HFFc6 (cell line): ENCODE measurements at places on chromosomes 16 and 17.

DNA sequence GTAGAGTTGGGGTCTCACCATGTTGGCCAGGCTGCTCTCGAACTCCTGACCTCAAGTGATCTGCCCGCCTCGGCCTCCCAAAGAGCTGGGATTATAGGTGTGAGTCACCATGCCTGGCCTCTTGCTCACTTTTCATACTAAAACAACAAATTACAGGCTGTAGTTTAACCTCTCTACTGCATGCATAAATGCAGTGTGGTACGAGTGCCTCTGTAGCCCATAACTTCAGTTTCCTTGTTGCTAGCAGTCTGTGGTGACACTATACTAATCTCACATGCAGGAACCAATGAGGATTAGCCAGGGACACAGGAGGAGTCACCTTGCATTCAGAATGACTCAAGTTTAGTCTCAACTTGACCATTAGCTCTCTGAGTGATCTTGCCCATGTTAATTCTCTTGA lies 20.1 kb downstream of the HMOX2 start:
- 0 out of 2 replicates have a peak, but pooled peaks cover 3% of the 10 kb centered on the region for H3K27me3 ChIP-seq
- H3K36me3 ChIP-seq = peaks cover 30% of the 10 kb centered on the region
- H3K4me1 ChIP-seq = peaks cover 84% of the 10 kb centered on the region
- DNase-seq = peak; percentile 96
- H3K4me3 ChIP-seq = peak overlapping the region; percentile 76

- no peak overlapping the region for H3K4me3 ChIP-seq
- peaks cover 1% of the 10 kb centered on the region; the same call in 1 of the 2 replicates for H3K27me3 ChIP-seq
- H3K27ac ChIP-seq = no peak overlapping the region
- no peak for DNase-seq
- no peaks in the 10 kb centered on the region for H3K36me3 ChIP-seq
These were observed 44.3 kb downstream of the ABCA8 start for GRCh38 chr17:68910789-68911431.

DNA sequence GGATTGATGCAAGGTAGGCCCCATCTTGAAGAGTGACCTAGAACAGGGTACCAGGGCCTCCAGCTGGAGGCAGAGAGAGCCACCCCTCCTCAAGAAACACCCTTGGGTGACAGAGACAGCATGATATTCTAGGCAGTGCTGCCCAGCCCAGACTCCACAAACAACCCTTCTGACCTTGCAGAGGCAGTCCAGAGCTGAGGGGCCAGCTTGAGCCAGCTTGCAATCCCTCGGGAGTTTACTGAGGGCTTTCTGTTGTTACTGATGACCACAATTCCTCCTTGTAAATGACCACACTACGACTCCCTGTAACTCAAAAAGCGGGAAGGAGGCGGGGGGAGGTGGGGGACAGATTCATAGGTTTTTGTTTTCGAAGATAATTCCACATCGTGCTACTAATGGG lies 18.6 kb upstream of the MNT start:
- H3K27ac ChIP-seq = no peak overlapping the region
- peaks cover 11% of the 10 kb centered on the region for H3K4me1 ChIP-seq
- H3K36me3 ChIP-seq = 0 out of 2 replicates have a peak, but pooled peaks cover 7% of the 10 kb centered on the region
- H3K4me3 ChIP-seq = no peak overlapping the region
- DNase-seq = no peak

DNA sequence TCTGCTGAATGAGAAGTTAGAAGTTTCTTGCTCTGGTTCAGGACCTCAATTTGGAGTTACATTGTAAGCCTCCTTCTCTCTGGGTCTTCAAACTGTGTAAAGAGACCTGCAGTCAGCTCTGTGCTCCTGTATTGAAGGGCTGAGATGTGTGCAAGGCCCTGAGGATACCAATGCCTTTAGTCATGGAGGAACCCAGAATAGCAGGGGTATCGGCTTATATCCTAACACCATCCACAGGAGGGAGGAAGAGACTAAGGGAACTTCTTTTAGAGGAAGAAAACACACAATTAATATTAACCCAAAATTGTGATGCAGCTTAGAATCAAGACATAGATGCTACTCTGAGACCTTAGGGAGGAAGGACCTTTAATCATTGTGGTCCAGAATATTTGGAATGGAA lies 36.5 kb downstream of the GLP2R start:
- H3K27me3 ChIP-seq = peaks cover 13% of the 10 kb centered on the region
- H3K4me1 ChIP-seq = no peaks in the 10 kb centered on the region
- H3K27ac ChIP-seq = no peak overlapping the region
- no peak overlapping the region for H3K4me3 ChIP-seq
- no peak for DNase-seq

DNA sequence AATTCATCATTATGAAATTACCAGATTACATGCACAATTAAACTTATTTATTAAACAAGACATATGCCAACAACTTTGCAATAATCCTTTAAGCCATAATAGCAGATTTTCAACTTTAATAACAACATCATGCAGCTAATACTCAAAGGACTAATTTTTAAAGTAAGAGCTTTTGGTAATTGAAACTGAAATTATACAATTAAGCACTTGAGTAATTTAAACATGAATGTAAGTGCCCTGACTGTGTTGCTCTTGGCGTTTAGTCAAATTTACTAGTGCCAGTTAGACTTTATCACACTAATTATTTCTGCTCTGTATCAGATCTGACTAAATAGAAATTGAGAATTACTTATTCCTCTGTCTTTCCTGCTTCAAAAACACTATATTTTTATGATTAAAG lies 46.8 kb upstream of the PSMD7 start:
- H3K27me3 ChIP-seq = peaks cover 2% of the 10 kb centered on the region
- no peaks in the 10 kb centered on the region for H3K36me3 ChIP-seq
- no peak overlapping the region for H3K27ac ChIP-seq
- no peak for DNase-seq

GRCh38 chr17:38800237-38800760 lies 943 bp upstream of the PIP4K2B start:
- H3K27ac ChIP-seq = peak overlapping the region; percentile 69
- no peak for DNase-seq
- peaks cover 3% of the 10 kb centered on the region; the same call in 1 of the 2 replicates for H3K27me3 ChIP-seq

GRCh38 chr17:74677558-74678466 lies 34.9 kb downstream of the CD300LF start:
- peaks cover 3% of the 10 kb centered on the region for H3K27me3 ChIP-seq
- H3K4me1 ChIP-seq = no peaks in the 10 kb centered on the region
- no peak overlapping the region for H3K27ac ChIP-seq
- no peak overlapping the region for H3K4me3 ChIP-seq
- no peaks in the 10 kb centered on the region for H3K36me3 ChIP-seq

GRCh38 chr17:74201250-74201649 lies 2.2 kb upstream of the RPL38 start:
- H3K36me3 ChIP-seq = peaks cover 22% of the 10 kb centered on the region
- H3K27me3 ChIP-seq = peaks cover 38% of the 10 kb centered on the region
- H3K4me1 ChIP-seq = peaks cover 26% of the 10 kb centered on the region

DNA sequence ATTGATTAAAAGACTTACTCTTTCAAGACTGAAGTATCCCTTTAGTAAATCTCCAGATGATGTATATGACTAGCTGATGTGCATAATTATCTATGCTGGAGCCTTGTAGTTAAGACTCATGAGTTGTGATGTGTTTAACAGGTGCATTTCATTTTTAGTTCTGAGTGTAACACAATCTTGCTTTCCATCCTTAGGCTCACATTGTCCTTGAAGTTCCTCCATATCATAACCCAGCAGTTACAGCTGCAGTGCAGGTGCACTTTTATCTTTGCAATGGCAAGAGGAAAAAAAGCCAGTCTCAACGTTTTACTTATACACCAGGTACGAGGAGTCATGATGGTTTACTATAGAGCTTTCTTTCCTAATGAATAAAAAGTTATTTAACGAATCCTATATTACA lies 52.9 kb downstream of the ESRP2 start:
- no peak overlapping the region for H3K4me3 ChIP-seq
- H3K27me3 ChIP-seq = peaks cover 3% of the 10 kb centered on the region; the same call in 1 of the 2 replicates
- no peak overlapping the region for H3K27ac ChIP-seq
- DNase-seq = no peak
- peaks cover 24% of the 10 kb centered on the region for H3K36me3 ChIP-seq

GRCh38 chr17:37446027-37446426 lies 39.3 kb downstream of the TADA2A start:
- no peak for DNase-seq
- no peaks in the 10 kb centered on the region for H3K27me3 ChIP-seq
- no peak overlapping the region for H3K4me3 ChIP-seq
